HS-5 (cell line): ENCODE measurements at places on chromosomes 7 and 10.

GRCh38 chr10:100828738-100829096 lies 83.3 kb downstream of the PAX2 start:
- no peak for DNase-seq

DNA sequence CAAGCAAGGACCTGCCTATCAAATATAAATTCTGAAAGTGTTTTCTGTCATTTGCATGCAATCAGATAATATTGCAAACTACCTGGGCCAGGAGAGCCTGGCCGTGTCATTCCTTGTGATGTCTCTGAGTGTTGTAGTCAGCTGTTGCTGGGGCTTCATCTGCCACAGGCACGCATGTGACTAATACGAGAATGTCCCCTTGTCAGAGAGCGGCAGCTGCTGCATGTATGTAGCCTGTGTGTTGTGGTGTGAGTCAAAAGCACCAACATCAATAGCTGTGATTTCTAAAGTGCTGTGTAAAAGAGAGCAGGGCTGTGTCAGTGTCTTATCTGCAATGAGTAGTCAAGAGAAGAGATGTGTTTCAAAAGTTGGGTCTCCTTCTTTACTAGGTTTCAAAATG lies 155.4 kb downstream of the POU6F2 start:
- no peak for DNase-seq

- DNase-seq, result no peak
Observed at GRCh38 chr10:29675984-29676383, 41.2 kb upstream of the SVIL start.

DNA sequence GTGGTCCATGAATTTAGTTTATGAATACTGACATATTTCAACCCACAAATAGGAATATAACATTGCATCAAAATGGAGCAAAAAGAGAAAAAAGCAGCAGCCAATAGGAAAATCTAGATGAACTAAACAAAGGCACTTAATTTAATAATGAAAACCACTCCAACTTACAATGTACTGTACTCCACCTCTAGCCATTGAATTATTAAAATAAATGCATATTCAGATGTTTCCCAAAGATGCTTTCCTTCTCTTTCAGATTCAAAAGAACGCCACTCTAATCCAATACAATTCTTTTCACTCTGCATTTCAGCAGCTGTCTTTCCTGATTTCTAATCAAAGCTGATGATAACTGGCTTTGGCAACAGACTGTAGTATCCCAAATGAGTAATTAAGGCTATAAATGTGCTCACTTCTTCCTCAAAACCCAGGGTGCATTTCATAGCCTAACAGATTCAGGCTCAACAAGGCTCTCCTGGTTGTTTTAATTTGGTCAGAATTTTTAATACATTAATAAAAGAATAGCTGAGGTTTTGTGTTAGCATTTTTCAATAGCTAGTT lies 577.1 kb downstream of the PARD3 start:
- DNase-seq, result no peak

GRCh38 chr10:69869291-69869961 lies 67.7 kb downstream of the COL13A1 start:
- DNase-seq, result no peak

GRCh38 chr10:11411926-11412545 lies 199.4 kb downstream of the USP6NL start:
- DNase-seq, result no peak

DNA sequence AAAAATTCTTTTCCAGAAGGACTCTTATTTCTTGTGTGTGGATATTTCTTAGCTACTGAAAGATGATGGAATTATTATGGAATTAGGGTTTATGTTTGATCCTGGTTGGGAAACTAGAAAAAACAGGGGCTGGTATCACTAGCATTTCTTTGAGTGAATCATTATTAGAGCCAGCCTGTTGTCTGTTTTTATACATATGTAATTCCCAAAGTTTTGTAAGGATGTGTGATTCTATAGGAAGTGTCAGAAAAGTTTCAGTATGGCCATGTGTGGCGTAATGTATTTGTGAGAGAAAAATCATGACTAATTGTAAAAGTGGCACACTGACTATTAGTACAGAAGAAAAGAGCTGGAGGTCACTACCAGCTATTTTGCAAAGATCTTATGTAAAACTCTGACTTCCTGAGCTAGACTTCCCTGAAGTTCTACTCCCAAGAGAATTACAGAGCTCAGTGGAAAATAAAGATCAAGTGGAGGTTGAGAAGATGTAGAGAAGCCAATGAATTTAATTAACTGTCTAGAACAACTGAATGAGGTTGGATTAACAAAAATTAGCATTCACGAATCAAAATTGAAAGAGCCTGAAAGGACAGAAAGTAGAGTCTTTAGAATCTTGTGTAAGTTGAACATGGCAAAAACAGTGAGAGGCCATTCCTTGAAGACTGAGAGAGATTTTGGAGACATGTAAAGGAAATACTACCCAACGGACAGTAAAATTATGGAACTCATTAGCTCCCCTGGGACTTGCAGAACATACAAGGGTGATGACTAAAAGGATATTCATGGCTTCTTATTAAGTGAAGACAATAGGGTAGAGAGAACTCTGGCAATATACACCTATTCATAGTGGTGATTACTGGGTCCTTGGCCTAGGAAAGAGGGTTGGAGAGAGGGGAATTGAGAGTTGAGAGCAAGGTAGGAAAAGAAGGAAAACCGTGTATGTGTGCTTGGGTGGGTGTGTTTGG lies 12.5 kb downstream of the ZNF365 start:
- DNase-seq, result no peak

- DNase-seq, result no peak
Observed at GRCh38 chr7:100723732-100724275, 3.5 kb downstream of the EPO start.

DNA sequence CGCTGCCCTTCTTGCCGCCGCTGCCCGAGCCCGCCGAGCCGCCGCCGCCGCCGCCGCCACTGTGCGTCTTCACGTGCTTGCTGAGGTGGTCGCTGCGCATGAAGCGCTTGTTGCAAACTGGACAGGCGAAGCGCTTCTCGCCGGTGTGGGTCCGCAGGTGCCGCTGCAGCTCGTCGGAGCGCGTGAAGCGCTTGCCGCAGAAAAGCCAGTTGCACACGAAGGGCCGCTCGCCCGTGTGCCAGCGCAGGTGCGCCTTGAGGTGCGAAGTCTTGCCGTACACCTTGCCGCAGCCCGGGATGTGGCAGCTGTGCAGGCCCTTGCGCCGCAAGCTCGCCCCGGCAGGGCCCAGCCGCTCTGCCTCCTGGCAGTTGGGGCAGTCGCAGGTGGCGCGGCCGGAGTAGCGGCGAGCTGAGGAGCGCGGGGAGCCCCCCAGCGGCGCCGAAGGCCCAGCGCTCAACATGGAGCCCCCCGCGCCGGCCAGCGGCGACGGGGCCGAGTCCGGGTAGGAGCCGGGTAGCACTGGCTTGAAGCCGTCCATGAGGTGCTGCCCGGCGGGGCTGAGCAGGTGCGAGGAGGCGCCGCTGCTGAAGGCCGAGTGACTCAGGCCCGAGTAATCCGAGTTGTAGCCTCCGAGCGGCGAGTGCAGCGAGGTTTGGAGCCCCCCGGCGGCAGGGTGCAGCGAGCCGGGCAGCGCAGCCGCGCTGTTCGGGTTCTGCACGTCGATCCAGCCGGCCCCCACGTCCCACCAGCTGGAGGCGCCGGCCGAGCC lies 2.1 kb downstream of the SP8 start:
- DNase-seq, result no peak
